ENCODE measurements at places on chromosomes 1 and 21. TPM values are rescaled to one million over a fixed set of nuclear protein-coding genes. Genes with fewer than 3 reads are reported as not detected.

DNA sequence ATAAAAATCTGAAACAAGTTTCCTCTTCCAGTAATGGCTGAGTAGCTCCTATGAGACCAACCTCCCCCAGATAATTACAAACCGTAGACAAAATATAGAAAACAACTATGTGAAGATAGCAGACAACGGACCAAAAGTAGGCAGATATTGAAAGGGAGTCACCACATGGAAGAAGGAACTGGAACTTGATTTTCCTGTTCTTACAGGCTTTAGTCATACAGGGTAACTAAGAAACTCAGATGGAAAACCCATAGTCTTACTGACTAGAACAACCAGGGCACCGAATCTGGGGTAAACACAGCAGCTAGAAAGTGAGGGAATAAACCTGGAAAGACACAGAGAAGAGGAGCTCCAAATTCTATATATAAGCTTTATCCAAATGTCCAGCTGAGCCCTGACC is 26.0 kb downstream of the LMX1A start:
- no peak overlapping the region for H3K27ac ChIP-seq
- H3K4me3 ChIP-seq: no peak overlapping the region
- no peaks in the 10 kb centered on the region for H3K36me3 ChIP-seq

The ADCY10 gene
- not detected for total RNA-seq

The TATDN3 gene
- total RNA-seq: 1.9 TPM

The FCGR3B gene
- total RNA-seq: not detected

The LDLRAD1 gene
- not detected for total RNA-seq

GRCh38 chr1:116717318-116717717 is 36.9 kb upstream of the CD2 start:
- no peak for DNase-seq
- no peak overlapping the region for H3K4me3 ChIP-seq
- no peaks in the 10 kb centered on the region for H3K27me3 ChIP-seq
- H3K4me1 ChIP-seq: peaks cover 5% of the 10 kb centered on the region

DNA sequence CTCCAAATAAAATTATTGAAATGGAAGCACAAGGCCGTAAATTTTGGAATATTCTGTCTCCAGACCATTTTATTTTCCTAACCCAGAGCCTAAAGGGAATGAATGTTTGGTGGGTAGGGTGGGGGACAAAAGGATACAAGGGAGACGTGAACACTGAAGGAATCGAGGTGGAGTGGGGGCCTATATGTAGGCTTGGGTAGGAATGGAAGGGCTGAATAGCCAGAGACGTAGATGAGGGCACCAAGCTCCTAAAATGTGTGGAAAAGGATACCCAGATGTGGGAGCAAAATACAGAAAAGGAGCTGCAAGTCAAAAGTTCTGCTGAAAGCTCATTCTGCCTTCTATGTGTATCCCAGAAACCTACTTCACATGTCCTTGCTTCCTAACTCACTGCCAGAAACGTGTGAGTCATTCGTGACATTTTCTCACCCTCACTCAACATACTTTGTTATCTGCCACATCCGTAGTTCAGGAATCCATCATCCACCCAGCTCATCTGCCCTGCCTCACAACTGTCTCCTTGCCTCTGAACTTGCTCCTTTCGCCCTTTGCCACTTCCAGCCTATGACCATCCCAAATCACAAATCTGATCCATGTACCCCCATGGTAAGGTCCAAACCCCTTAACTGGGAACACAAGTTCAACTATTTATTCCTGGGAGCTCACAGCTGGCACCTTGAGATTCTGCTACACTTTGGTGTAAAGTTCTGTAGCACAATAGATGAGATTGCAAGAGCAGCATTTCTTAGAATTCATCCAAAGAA is 84.1 kb upstream of the PRDX6 start:
- H3K4me1 ChIP-seq: no peaks in the 10 kb centered on the region
- H3K36me3 ChIP-seq: no peaks in the 10 kb centered on the region
- no peak overlapping the region for H3K4me3 ChIP-seq

- H3K4me3 ChIP-seq: no peak overlapping the region
- H3K36me3 ChIP-seq: no peaks in the 10 kb centered on the region
- H3K27ac ChIP-seq: no peak overlapping the region
- no peaks in the 10 kb centered on the region for H3K4me1 ChIP-seq
- no peak for DNase-seq
Observed at GRCh38 chr1:194469282-194469681, 1282.9 kb upstream of the B3GALT2 start.

- no peak overlapping the region for H3K4me3 ChIP-seq
- H3K27ac ChIP-seq: no peak overlapping the region
- no peaks in the 10 kb centered on the region for H3K4me1 ChIP-seq
- no peaks in the 10 kb centered on the region for H3K27me3 ChIP-seq
- no peak for DNase-seq
Observed at GRCh38 chr1:118890851-118891384, 97.2 kb downstream of the TBX15 start.

The UBE2G2 gene
- total RNA-seq: 70.6 TPM

- H3K4me3 ChIP-seq: no peak overlapping the region
- H3K36me3 ChIP-seq: no peaks in the 10 kb centered on the region
- no peaks in the 10 kb centered on the region for H3K4me1 ChIP-seq
- no peaks in the 10 kb centered on the region for H3K27me3 ChIP-seq
- DNase-seq: no peak
Observed at GRCh38 chr1:175317309-175317708, 124.7 kb upstream of the KIAA0040 start.

DNA sequence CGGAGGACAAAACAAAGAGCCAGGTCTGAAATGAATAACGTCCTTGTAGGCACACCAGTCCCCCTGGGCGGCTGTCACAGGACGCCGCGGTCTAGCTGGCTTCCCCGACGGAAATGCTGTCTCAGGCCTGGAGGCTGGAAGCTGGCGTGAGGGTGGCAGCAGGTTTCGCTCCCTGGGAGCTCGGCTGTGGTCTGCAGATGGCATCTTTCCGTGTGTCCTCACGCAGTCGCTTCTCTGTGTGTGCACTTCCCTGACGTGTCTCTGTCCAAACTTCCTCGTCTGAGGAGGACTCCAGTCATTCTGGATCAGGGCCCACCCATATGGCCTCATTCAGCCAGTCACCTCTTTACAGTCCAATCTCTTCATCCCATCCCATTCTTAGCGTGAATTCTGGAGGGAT is 14.2 kb downstream of the TNFRSF14 start:
- no peaks in the 10 kb centered on the region for H3K27me3 ChIP-seq
- H3K4me1 ChIP-seq: peaks cover 7% of the 10 kb centered on the region
- no peak for DNase-seq
- H3K27ac ChIP-seq: no peak overlapping the region
- H3K4me3 ChIP-seq: no peak overlapping the region

GRCh38 chr1:172902200-172902599 is 148.5 kb downstream of the TNFSF18 start:
- H3K27me3 ChIP-seq: no peaks in the 10 kb centered on the region
- H3K4me1 ChIP-seq: no peaks in the 10 kb centered on the region
- DNase-seq: no peak
- no peaks in the 10 kb centered on the region for H3K36me3 ChIP-seq

GRCh38 chr1:223039990-223040389 is 103.1 kb downstream of the TLR5 start:
- H3K27ac ChIP-seq: no peak overlapping the region
- no peak for DNase-seq
- H3K36me3 ChIP-seq: no peaks in the 10 kb centered on the region
- no peaks in the 10 kb centered on the region for H3K4me1 ChIP-seq
- no peak overlapping the region for H3K4me3 ChIP-seq

GRCh38 chr1:156884560-156885184 is 8.8 kb upstream of the PEAR1 start:
- peaks cover 50% of the 10 kb centered on the region for H3K27me3 ChIP-seq
- no peak for DNase-seq
- H3K27ac ChIP-seq: no peak overlapping the region
- no peak overlapping the region for H3K4me3 ChIP-seq
- no peaks in the 10 kb centered on the region for H3K4me1 ChIP-seq
- no peaks in the 10 kb centered on the region for H3K36me3 ChIP-seq

The SPATA45 gene
- total RNA-seq: not detected

The SPRR2B gene
- total RNA-seq: not detected

The TFF1 gene
- total RNA-seq: 25.8 TPM

DNA sequence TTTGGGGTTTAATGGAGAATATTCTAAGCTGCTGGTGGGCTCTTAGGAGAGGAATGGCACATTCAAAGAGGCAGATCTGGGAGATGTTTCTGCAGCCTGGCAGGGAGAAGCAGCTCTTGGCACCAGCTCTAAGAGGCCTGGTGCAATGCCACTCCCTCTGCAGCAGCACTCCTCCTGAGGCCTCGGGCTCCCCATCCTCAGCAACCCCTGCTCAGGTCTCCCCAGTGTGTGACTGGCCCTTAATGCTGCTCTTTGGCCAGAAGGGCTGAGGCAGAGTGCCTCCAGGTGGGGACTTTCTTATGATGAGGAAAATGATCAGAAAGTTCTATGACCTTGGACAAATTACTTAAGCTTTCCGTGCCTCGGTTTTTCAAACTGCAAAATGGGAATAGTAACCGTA is 55.5 kb downstream of the MAB21L3 start:
- H3K27me3 ChIP-seq: no peaks in the 10 kb centered on the region
- no peaks in the 10 kb centered on the region for H3K36me3 ChIP-seq
- H3K27ac ChIP-seq: no peak overlapping the region

DNA sequence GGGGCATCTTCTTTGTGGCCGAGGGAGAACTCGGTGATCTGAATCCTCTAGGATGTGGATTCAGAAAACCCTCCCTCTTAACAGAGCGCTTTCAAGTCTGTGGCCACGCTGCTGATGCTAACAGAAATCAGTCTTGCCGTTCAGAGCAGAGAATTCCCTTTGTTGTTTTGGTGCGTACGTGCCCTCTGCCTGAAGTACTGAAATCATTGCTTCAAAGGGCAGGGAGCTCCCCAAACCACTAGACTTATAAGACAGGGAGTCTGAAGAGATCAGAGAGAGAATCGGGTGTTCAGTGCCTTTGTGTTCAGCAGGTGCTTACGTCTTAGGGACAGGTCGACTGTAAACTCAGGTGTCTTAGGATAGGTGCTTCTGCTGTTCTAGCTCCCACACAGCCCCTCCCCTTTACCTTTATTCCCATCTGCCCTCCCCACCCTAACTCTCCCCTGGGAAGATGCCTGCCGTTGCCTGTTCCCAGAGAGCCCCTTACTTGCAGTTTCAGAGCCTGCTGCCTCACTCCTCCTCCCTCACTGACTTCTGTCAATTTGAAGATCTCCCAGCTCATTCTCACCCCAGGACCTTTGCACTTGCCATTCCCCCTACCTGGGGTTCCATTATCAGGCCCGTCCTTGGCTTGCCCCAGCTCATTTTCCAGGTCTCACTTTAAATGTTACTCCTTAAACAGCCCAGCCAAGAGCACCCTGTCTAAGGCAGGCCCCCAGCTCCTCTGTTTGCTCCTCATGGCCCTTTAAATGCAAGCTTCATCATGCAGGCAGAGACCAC is 143.0 kb downstream of the CAMTA1 start:
- peaks cover 3% of the 10 kb centered on the region for H3K27me3 ChIP-seq
- no peaks in the 10 kb centered on the region for H3K36me3 ChIP-seq
- H3K27ac ChIP-seq: no peak overlapping the region
- no peak overlapping the region for H3K4me3 ChIP-seq
- DNase-seq: no peak

DNA sequence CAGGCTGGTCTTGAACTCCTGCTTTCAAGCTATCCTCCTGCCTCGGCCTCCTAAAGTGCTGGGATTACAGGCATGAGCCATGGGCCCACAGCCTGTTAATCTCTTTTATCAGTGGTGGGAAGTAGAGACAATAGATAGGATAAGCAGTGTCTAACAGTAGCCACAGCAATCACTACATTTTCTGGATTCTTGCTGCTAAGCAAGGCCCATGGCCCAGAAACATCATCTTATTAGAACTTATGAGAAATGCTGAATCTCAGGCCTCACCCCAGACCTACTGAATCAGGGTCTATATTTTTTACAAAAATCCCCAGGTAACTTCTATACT is 29.7 kb downstream of the IGFN1 start:
- DNase-seq: no peak
- H3K27ac ChIP-seq: no peak overlapping the region
- H3K27me3 ChIP-seq: no peaks in the 10 kb centered on the region
- no peak overlapping the region for H3K4me3 ChIP-seq
- H3K36me3 ChIP-seq: no peaks in the 10 kb centered on the region

DNA sequence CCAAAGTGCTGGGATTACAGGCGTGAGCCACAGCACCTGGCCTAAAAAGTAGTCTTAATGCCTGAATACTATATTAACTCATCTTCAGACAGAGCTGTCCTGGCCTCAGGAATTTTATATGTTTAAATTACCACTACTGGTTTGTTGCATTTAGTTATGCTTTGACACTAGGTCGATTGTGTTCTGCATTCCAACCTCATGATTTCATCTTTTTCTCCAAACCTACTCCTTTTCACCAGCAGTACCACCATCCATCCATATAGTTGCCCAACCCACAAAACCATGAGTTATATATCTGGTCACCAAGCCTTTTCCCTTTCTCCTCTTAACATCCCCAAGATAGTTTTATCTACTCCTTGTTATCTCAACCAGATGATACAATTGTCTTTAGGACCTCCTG is 22.6 kb downstream of the FMO5 start:
- no peak overlapping the region for H3K27ac ChIP-seq
- H3K27me3 ChIP-seq: no peaks in the 10 kb centered on the region
- no peak for DNase-seq
- H3K4me1 ChIP-seq: no peaks in the 10 kb centered on the region
- no peak overlapping the region for H3K4me3 ChIP-seq
- peaks cover 7% of the 10 kb centered on the region for H3K36me3 ChIP-seq

DNA sequence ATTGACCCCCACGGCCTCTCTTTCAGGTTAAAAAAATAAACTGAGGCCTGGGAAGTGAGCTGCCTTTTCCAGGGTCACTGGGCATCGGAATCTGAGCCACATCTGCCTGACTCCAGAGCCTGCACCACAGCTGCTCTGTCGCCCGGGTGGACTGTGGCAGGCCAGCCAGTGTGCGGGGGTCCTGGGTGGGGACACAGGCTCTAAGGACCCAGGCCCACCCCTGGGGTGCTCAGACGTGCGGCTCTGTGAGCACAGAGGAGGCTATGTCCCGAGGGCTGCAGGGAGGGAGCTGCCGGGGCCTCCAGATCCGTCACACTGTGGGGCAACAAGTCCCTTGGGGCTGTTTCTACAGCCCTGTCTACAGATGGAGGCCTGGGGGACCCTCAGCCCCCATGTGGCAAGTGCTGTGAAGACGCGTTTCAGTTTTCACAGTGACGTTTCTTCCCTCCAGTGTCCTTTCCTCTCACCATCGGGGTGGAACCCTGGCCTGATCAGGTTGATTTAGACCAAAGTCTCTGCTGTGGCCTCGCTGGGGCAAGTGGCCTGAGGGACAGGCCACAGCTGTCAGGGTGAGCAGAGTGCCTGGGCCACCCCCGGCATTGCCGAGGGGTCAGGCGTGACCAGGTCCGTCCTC is 39.2 kb upstream of the ACTRT2 start:
- no peaks in the 10 kb centered on the region for H3K4me1 ChIP-seq
- no peaks in the 10 kb centered on the region for H3K27me3 ChIP-seq
- no peak overlapping the region for H3K27ac ChIP-seq
- no peak overlapping the region for H3K4me3 ChIP-seq
- no peak for DNase-seq

DNA sequence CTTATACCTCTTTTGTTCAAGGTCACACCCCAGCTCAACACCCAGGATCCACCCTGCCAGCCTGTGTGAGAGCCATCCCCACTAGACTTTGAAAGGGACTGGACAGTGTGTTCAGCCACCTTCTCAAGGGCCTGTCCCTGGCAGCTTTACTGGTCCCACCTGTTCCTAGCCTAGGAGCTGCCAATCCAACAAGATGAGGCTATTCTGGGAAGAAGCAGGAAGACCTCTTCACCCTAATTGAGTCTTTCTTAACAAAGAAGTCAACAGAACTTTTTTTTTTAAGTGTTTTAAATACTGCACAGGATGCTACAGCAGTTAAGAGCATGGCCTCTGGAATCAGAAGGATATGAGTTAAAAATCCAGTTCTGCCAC is 95.8 kb upstream of the HOOK1 start:
- no peaks in the 10 kb centered on the region for H3K36me3 ChIP-seq
- no peak overlapping the region for H3K4me3 ChIP-seq
- H3K27ac ChIP-seq: no peak overlapping the region
- H3K27me3 ChIP-seq: no peaks in the 10 kb centered on the region

All from transverse colon (tissue), 4 donors.